Jurkat, Clone E6-1 (cell line): ENCODE measurements at places on chromosomes 11 and 22.

DNA sequence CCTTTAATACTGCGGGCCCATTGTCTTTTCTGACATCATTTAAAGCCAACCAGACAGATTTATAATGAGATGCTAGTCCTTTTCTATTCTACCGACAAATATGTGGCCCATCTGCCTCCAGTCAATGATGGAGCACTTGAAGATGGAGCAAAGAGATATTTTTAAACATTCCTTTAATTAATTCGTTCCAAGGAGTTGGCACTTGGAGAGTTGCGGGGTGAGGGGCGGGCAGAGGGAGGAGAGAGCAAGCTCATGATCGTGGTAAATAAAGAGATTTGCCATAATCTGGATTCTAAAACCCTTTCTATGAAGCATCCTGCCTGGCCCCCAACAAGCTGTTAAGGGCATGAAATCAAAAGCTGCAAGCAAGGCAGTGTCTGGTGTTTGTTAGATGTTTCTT is 5.0 kb downstream of the SLC1A2 start:
- no peak for DNase-seq

- DNase-seq = no peak
Observed at GRCh38 chr11:68667511-68668500, 16.5 kb upstream of the GAL start.

GRCh38 chr11:108873310-108873709 is 208.4 kb downstream of the DDX10 start:
- no peak for DNase-seq

DNA sequence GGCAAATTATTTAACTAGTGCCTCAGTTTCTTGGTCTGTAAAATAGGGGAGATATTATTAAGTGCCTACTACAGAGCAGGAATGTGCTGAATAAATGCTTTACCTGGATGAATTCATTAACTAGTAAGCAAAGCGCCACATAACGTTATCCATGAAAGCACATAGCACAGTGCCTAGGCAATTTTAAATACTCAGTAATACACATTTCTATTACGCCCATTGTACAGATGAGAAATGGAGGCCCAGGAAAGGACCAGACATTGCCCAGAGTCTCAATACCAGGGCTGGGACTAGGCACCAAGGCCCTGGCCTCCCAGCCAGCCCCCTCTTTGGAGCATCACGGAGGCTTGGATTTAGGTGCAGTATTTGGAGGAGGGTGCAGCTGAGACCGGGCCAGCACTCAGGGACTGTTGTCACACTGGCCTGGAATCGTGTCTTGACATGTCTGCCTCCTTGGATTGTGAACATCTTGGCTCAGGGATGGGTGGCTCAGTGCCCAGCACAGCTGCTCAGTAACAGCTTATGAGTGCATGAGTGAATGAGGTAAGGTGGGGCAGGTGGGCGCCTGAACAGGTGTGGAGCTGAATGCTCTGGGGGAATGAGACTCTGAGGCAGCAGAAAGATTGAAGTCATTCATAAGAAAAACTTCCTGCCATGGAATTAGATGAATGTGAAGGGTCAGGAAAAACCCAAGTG is 42.1 kb upstream of the TPBGL start:
- no peak for DNase-seq

DNA sequence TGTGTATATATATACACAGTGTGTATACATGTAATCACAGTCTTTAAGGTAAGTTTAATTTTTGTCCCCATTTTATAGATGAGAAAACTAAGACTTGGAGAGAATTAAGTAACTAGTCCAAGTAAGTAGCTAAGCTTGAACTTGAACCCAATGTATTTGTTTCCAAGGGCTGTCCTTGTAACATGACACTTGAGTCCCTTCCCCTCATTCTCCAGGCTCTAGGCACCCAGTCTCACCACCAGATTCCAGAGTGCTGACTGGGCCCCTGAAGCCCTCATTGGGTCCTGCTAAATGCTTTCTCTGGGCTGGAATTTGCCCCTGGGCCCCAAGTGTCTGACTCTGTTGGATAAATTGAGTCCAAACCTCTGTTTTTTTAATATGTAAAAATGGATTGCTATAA is 45.5 kb downstream of the ADM start:
- DNase-seq = no peak

GRCh38 chr22:43009444-43009843 is 5.5 kb downstream of the PACSIN2 start:
- no peak for DNase-seq

DNA sequence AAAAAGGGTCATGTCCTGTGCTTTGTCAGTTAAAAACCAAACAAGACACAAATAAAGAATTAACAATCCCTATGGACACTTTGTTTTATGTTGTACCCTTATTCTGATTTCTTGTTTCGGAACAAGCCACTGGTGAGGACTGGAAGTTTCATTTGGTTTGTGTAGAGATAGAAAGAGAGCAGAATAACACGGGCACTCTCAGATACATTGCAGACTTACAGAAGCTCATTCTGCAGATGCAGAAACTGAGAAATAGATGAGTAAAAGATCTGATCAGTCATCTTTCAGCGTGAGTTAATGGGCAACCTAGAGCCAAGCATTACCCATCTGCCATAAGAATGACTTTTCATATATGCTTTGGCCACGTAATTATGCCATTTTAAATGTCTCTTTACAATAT is 407.6 kb downstream of the RAB38 start:
- no peak for DNase-seq

DNA sequence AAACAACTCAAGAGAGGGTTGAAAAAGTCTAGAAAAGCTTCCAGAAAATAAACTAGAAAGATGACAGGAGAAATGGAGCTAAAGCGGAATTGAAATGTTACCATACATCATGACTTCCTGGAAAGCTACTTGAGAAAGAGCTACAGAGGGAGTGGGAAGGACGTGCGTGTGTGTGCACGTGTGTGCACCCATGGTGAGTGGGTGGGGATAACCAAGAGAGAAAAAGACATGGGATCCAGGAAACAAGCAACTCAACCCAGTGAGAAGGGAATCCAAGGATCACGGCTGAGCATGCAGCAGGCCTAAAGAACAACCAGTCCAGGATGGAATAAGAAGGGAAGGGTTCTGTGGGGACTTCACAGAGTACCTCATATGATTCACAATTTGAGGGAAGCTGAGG is 21.6 kb downstream of the APOL1 start:
- no peak for DNase-seq

DNA sequence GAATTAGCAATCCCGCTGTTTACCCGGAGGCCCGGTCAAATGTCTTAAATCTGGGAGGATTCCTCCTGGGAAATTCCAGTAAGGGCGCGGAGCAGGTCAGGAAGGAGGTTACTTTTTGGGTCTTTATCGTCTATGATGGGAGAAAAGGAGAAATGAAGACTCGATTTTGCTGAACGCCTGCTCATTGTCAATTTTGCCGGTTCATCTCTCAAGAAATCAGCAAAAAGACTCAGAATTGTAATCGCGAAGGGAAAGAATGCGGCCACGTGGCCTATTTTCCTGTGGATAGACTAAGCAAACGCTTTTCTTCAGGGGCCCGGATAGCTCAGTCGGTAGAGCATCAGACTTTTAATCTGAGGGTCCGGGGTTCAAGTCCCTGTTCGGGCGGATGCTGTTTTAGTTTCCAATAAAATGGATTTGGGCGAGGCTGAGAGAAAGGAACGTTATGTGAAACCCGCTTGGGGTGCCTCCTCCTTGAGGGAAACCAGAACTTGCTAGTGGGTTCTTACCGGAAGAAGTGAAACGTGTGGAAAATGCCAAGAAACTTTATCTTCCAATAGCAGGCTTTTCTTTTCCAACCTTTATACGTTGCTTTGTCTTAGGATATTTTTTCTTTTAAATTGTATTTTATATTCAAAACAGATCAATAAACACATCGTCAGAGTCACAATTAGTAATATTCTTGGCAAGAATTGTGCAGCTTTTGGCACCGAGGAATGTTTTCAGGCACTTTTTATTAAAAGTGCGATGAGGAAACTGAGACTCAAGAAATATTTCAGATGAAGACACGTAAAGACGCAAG is 45.0 kb downstream of the OR4D9 start:
- peak; percentile 81 for DNase-seq

- no peak for DNase-seq
Observed at GRCh38 chr11:6319704-6320410, 444 bp downstream of the CAVIN3 start.

DNA sequence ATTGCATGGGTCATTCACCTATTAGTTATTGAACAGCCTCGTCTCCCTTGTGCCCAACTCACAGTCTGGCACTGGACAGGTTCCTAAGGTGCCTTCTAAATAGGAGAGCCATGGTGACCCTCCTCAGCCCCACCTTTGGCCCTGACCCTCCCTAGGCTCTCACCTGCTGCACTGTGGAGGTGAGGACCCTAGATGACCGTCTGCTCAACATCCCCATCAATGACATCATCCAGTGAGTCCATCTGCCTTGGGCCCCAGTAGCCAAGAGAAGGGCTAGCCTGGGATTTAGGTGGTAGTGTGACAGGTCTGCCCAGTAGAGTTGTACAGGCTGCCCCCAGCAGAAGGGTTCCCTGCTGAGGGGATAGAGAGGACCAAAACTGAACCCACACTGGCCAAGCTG is 13.6 kb downstream of the UCP2 start:
- no peak for DNase-seq

DNA sequence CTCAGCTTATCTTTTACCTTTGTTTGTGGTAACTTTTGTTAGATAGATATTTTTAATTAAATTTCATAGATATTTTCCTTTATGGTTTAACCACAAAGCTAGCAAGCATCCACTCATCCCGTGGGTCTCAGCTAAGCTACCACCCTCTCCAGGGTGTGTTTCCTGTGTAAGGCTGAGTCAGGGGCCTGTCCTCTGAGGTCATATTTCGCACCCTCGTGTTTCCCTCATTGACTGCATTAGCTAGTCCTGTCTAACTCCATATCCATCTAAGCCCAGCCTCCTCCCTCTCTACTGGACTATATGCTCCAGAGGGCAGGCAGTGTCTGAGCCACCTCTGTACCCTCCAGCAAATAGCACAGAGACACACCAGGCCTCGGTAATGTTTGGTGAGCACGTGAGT is 16.7 kb downstream of the XRRA1 start:
- no peak for DNase-seq

DNA sequence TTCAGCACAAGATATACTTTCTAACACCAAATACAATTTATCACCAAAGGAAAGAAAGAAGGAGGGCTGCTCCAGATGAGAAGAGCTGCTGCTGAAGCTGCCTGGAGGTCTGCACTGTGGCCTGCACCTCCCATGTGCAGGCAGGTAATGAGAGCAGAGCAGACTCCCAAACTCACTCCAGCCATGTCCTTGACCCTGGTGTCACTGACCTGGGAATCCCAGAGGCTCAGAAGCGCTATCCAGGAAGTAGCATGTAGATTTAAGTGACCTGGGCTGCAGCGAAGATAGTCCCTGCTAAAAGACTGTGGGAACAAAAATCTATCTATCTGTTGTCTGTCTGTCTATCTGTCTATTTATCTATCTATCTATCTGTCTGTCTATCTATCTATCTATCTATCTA is 816.3 kb downstream of the OPCML start:
- DNase-seq = no peak

GRCh38 chr11:62857541-62857982 is 18.2 kb upstream of the WDR74 start:
- no peak for DNase-seq
